ENCODE measurements at places on chromosomes 7 and 10. TPM values are rescaled to one million over a fixed set of nuclear protein-coding genes. Genes with fewer than 3 reads are reported as not detected.

ADRB1 gene
- total RNA-seq, result 0.35 TPM

GPR15LG gene
- total RNA-seq, result not detected

PNLIPRP3 gene
- not detected for total RNA-seq

TMEM176B gene
- total RNA-seq, result 1.6 TPM

GALNT17 gene
- 61.1 TPM for total RNA-seq

AHCYL2 gene
- total RNA-seq, result 28.4 TPM

WDR86 gene
- total RNA-seq, result 24.4 TPM

MGMT gene
- 11.8 TPM for total RNA-seq

AKR1D1 gene
- total RNA-seq, result 0.14 TPM

Data from WTC11 (cell line).